Activated naive CD4-positive, alpha-beta T cell (primary cell): ENCODE measurements at places on chromosomes 3 and 15.

DNA sequence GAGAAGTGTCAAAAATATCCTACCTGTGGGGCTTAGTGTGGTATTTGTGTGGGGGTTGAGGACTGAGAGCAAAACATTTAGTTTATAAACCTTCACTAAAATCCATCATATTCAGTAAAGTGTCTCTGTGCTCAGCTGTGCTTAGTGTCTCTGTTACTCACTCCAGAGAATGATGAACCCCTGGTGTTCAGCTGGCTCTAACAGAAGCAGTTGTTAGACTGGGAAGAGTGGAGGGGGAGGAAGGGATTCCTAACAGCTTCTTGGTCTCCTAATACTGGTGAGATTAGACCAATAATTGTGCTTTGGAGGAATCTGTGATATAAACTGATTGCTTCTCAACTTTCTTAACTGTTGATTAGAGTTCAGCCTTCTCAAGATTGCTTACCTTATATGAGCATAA, 1123.5 kb downstream of the ROBO2 start:
- DNase-seq = no peak

DNA sequence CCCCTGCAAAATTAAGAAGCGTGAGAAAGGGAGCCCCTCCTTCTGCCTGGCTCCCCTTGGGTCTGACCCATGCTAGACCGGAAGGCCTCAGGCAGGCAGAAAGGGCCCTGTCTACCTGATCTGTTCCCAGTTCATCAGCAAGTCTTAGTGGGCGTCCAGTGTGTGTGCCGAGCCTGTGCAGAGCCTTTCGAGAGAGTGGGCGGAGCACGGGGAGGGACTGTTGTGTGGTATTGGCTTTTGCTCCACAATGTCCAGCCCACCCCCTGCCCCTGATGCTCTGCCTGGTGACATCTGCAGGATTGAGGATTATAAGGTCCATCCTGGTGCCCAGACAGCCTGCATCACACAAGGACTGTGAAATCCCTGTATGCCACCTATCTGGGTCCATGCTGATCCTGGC, 82.9 kb downstream of the CHDH start:
- DNase-seq = no peak

DNA sequence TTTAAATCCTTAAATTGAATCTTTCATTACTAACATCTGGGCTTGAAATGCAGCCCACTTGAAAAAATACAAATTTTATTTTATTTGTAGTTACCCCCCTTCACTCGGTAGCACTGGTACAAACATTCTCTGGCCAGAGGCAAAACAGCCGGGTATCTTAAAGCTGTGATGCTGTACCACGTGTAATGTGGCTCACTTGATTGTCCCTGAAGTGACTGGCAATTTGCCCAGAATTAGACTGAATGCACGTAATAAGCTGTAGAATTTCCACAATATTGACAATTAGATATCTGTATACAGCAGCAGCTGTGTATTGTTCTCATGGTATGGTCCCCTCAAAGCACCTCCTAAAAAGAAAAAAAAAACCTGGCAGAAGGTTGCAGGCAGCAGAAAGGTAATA, 192.8 kb upstream of the TBC1D5 start:
- DNase-seq = no peak

GRCh38 chr15:91688811-91689210, 164.7 kb upstream of the SLCO3A1 start:
- DNase-seq = no peak

DNA sequence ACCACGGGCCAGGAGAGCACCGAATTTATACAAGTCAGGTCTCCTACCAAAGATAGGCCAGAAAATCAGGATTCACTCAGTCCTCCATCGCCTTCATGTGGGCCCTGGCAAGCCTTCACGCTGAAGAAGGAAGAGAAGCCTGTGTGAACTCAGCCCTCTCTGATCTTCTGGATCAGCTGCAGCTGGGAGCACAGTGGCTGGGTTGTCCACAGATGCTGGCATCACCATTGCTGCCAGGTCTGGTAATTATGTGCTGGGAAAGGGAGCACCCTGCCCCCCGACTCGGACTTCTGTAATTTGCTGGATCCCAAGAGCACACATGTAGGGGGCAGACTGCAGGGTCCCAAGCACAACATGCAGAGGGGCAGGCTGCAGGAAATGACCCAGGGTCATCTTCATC, 12.4 kb upstream of the PDE8A start:
- no peak for DNase-seq

- no peak for DNase-seq
Observed at GRCh38 chr15:80925597-80926059, 64.0 kb downstream of the MESD start.
